ENCODE measurements at places on chromosomes 6 and 20.

DNA sequence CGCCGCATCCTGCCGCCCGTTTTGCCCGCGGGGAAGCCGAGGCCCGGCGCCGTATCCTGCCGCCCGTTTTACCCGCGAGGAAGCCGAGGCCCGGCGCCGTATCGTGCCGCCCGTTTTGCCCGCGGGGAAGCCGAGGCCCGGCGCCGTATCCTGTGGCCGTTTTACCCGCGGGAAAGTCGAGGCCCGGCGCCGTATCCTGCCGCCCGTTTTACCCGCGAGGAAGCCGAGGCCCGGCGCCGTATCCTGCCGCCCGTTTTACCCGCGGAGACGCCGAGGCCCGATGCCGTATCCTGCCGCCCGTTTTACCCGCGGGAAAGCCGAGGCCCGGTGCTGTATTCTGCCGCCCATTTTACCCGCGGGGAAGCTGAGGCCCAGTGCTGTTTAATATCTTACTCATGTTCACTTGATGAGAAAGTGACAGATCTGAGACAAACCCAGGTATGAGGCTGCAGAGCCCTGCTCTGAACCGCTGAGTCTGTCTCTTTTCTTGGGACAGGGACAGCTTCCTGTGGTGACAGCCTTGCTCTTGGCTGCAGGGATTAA is 129.4 kb downstream of the CDH26 start:
- no peak for DNase-seq

- no peak for DNase-seq
These were observed 40.3 kb downstream of the PTPN1 start for GRCh38 chr20:50550531-50550930.

- DNase-seq = no peak
These were observed 101.5 kb downstream of the KHDC1L start for GRCh38 chr6:73123632-73124329.

DNA sequence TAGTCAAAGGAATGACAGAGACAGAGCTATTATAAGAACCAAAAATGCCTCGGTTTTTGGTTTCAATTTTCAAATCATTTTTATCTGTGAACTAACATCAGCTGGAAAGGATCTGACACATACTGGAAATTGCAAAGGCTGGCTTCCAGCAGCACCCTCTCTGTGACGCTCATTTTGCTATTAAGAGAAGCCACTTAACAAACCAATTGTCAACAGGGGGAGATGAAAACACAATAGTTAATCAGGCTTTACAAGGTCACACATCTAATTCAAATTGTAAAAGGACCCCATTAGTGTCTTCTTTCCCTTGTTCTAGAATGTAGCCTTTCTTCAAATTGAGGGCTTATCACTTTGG is 160.5 kb downstream of the TFAP2B start:
- no peak for DNase-seq

GRCh38 chr20:2386516-2387179 is 5.9 kb downstream of the TGM6 start:
- DNase-seq = no peak

GRCh38 chr20:33685328-33686099 is 671 bp downstream of the E2F1 start:
- DNase-seq = no peak

DNA sequence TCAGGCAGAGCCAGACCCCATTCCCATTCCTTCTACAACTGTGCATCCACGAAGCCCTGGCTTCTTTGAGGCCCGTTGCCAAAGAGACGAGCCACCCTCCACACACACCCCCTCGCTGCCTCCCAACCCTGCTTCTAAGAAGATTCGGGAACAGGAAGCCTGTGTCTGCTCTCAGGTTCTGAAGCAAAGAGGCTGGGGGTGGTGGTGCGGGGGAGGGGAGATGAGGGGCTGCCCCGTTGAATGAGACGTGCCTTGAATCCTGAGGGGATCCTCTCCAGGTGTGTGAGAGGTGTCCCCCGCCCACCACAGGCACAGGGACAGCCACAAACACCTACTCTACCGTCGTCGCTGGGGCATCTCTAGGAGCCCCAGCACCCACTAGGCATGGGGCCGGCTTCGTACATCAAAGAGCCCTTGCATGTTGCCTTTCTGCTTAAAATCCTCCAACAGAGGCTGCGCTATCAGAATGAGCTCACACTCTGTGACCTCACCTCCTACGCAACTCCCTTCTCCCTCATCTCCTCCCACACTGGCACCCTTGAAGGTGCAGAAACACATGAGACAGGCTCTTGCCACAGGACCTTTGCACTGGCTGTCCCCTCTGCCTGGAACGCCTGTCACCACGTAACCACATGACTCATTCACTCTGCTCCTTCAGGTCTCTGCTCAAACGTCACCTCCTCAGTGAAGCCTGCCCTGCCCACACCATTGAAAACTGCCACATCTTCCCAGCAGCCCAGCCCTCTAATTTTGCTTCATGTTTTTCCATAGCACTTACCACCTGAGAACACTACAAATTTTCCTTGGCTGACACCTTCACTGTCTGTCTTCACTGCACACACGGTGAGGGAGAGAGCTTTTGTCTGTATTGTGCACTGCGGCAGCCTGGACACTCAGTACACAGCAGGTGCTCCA is 58.5 kb downstream of the PREX1 start:
- peak; percentile 88 for DNase-seq

- DNase-seq = no peak
These were observed 459.8 kb upstream of the CITED2 start for GRCh38 chr6:139834232-139834631.

DNA sequence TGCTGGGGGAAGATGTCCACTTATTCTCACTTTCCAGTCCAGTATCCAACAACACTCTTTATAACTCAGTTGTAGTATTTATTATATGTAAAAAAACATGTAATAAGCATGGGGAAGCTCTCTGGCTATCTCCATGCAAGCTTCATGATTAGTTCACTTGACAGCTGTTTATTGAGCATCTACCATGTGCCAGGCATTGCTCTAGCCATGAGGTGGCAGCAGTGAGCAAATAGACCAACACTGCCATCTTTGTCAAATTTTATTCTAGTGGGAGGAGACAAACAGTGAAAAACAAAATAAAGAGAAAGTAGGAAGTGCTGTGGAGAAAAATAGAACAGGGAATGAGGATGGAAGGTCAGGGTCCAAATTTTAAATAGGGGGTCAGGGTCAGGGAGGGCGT is 131.8 kb downstream of the CFAP61 start:
- peak; percentile 21 for DNase-seq

DNA sequence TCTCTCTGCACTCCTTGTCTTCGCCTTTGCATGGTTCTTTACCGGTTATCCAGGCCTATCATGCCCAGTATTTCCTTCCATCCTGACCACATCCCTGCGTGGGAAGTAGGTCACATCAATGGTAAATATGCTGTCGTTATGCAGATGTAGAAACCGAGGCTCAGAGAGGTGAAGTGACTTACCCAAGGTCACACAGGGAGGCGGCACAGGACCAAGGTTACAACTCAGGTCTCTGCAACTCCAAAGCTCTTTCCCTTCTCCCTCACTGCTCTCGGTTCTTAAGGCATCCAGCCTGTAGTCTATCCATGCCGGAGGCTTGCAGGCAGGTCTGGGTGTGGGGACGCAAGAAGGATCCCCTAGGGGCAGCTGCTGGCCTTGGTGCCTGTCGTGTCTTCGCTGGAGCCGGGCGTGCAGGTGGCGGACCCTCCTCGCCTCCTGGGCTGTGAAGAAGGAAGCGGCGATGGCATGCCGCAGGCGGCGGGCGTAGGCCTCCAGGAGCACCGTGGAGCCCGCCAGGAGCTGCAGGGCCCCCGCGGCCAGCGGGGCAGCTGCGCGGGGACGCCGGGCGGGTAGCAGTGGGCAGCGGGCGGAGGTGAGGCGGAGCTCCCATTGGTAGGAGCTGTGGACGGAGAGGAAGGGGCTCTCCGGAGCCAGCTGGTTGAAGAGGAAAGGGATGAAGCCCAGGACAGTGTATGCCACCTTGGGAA is 9.1 kb downstream of the OCSTAMP start:
- no peak for DNase-seq

- DNase-seq = no peak
These were observed 715 bp downstream of the PSMF1 start for GRCh38 chr20:1119128-1119505.

GRCh38 chr6:100775667-100776066 is 105.5 kb downstream of the ASCC3 start:
- DNase-seq = no peak

- DNase-seq = no peak
These were observed 18.3 kb upstream of the GPRC6A start for GRCh38 chr6:116847227-116847626.

DNA sequence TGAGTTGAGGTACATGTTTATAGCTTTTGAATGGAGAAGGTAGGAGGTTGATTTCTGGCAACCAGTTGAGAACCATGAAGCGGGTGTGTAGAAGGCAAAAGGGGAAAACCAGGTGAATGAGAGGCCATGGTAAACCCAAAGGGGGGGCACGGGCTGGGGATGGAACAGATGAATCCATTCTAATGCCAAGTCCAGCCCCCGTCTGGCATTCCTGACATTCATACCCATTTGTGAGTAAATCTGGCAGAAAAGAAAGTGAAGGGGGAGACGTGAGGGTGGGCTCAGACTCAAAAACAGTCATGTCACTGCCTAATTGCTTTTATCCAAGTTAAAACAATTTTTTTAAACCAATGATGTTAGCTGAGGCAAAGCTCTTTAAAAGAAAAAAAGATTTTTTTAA is 172.8 kb upstream of the QKI start:
- no peak for DNase-seq

DNA sequence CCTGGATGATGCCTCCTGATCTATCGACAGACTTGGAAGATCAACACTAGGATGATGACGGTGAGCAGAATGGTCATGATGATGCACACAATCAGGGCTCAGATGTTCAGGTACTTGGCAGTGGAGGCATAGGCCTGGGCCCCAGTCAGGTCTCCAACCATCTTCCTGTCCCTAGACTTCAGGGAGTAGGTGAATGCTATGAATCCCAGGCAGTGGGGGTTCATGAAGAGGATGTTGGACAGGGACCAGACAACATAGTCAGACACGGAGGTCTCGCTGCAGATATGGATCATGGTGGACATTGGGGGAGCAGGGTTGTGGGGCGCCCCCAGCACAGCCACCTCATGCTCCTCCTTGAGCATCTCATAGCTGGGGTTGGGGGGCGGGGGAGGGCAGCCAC is 27.5 kb downstream of the HLA-F start:
- DNase-seq = no peak

DNA sequence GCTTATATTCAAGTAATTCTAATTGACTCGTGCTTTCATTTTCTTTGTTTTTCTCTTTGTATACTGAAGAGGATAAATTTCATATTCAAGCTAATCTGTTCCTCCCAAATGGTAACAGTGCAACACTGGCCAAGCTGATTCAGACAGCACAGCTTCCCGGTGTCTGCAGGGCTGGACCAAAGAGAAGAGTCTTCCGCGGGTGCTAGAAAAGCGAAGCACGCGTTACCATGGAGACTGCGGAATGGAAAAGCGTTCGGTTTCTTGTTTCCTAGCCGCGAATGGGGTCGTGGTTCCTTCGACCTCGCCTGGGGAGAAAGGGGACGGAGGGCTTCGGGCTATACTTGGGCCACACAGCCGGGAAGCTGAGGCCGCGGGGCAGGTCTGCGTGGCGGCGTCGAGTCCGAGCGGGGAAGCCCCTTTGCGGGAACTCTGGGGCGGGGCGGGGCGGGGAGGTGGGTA is 6.2 kb upstream of the ZNF311 start:
- peak; percentile 19 for DNase-seq

- DNase-seq = no peak
These were observed 83.5 kb upstream of the PLEKHG1 start for GRCh38 chr6:150516199-150516598.

DNA sequence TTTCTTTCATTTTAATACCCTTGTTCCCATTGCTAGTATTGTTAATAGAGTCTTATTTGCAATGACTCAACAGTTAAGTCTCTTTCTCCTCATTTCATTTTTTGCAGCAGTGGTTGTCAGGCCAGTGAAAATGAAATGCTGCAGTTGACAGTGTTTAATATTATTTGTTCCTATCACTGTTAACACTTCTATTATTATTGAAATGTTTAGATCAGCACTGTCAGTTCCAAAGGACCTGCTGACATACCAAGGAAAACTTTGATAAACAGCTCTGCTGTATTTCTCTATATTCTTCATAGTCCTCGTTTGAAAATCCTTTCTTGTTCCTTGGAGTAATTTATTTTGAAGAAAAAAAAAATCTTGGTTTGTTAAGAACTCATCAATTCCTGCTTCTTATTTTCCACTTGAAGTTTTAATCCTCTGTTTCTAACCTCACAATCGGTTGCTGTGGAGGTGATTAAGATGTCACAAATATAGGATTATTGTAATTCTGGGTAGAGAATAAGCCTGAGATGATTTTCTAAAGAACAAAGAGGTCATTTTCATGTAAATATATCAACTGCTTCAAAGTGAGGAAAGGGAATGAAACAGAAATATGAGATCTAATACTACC is 1065.9 kb upstream of the CITED2 start:
- DNase-seq = no peak

DNA sequence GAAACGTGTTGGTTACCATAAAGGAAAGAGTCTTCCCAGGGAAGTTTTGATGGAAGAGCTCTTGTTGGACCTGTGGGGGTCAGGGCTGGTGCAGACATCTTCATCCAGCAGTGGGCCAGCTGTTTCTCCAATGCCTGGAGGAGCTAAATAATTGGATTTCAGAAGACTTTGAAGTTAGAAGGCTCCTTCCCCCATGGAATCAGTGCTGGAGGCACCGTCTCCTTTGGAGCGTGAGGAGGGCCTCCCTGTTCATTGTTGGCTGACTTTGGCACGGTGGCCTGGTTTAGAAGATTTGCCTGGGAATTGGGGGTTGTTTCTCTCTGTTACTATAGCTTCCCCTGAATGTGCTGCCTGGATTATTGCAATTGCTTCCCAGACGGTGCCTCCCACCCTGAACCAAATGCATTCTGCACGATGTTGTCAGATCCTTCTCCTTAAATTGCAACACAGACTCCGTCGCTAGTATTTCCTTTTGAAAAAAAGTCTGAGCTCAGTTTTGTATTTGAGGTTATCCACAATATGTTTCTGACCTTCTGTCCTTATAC is 27.7 kb upstream of the KCNG1 start:
- no peak for DNase-seq

GRCh38 chr6:137282254-137282653 is 63.1 kb upstream of the IFNGR1 start:
- peak; percentile 64 for DNase-seq

DNA sequence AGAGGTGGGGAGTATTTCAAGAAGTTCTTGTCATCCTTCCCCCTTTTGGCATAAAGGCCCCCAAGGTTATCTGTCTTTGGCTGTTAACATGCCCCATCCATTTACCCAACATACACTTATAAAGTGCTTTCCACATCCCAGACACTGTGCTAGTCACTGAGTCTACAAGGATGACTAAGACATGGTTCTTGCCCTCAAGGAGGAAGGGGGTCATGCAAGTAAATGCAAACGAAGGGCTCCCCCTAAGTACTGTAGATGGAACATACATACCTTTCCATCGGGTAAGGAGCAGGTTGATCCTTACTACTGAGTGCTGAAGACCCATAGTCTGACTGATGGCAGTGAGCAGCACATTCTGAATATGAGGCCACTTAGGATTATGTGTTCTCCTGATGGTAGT is 38.3 kb downstream of the HECA start:
- no peak for DNase-seq

DNA sequence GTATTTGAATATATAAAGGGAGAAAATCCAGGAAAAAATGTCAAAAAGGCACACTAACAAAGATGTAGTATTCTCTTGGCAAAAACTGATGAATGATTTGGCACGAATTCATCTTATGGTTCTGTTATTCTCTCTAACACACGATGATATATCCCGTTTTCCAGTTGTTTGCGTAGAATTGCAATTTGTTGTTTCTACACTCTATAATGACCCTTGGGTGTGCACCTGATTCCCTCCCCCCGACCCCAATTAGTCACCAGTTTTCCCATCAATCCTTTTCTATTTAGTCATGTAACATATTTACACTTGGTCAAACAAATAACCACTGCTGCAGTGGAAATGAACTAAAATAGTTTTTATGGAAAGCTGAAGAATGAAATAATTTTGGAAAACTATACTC is 1.5 kb upstream of the ARID1B start:
- no peak for DNase-seq

Data from CD14-positive monocyte (primary cell).